ENCODE measurements at places on chromosomes 11 and 22. TPM values are rescaled to one million over a fixed set of nuclear protein-coding genes. Genes with fewer than 3 reads are reported as not detected.

GRCh38 chr11:1306186-1307162, 3.0 kb downstream of the TOLLIP start:
- no peak for DNase-seq

DNA sequence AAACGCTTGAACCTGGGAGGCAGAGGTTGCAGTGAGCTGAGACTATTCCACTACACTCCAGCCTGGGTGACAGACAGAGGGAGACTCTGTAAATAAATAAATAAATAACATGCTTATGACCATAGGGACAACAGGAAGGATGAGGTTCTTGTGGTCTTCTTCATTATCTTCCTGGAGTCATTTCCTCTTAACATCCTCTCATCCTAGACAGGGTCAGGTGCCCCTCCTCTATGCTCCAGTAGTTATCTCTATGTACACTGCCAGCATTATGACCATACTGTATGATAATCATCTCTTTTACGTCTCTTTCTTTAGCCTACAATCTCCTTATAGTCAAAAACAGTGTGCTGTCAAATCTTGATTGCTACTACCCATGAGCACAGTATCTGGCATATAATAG, 17.7 kb downstream of the RAB30 start:
- no peak for DNase-seq

GRCh38 chr11:130448416-130449309, at the start of gene ADAMTS15:
ADAMTS15 (plus strand) TSS chr11:130448645; CDS start chr11:130448974, 329 bp downstream.
- peak; percentile 91 for DNase-seq

DNA sequence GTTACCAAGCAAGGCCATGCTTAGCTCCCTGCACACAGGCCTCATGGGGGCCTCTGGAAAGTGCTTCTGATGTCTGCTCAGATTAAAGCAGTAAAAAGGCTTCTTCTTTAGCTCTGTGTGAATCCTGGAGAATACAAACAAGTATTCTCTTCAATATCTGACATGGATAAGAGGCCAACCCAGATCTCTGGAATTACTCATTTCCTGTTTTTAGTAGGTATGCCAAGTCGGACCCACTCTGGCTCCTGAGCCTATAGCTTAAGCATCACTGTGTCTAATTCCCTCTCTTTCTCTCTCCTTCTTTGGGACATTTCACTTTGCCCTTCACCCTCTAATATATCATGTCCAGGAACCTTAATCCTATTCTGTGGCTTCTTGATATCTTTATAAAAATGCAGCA, 529.6 kb upstream of the CCDC90B start:
- DNase-seq = no peak

- DNase-seq = no peak
These were observed 8.2 kb downstream of the ARHGEF12 start for GRCh38 chr11:120344302-120345004.

- DNase-seq = no peak
These were observed 5.2 kb downstream of the MAML2 start for GRCh38 chr11:96337541-96338431.

DNA sequence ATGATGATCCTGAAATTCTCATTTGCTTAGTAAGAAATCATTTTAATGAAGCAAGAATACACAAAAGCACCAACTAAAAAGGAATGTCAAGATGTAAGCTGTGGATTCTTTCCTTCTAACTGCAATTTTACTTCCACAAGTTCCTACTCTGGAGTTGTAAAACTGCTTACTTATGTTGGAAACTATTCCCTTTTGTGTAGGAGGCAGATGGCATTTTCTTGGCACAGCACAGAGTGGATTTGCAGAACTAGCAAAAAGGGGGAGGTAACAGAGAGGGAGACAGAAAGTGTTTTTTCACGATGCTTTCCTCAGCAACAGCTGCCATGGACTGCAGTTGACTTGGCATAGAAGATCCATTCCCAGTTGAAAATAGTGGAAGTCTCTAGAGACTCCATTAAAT, 1112.0 kb upstream of the RAG2 start:
- DNase-seq = no peak

GRCh38 chr11:132601875-132602274, 930.4 kb downstream of the OPCML start:
- DNase-seq = no peak

DNA sequence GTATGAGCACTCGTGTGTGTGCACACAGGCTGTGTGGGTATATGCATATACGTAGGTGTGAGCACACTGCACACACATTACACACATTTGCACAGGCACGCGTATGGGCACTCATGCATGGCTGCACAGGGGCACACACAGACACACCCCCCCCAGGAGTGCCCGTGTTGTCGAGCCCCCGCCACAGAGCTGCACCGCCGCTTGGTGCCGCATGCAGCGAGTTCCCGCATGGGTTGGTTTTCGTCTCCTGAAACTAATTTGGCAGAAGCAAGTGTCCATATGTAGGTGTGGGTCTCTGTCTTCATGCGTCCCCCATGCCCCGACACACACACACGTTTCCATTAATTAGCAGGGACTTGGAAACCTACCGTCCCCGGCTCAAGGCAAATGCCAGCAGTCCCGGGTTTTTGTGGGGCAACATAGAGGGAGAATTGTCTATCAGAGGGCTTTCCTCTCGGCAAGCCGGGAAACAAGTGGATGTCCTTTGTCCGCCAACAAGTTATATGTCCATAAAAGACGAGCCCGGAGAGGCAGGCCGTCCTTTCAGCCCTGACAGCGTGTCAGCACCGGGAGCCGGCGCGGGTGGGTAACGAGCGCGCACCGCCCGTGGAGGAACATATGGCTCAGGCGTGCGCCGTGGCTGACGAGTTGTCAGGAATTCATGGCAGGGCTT, 1291.7 kb downstream of the BRD1 start:
- DNase-seq = no peak

DNA sequence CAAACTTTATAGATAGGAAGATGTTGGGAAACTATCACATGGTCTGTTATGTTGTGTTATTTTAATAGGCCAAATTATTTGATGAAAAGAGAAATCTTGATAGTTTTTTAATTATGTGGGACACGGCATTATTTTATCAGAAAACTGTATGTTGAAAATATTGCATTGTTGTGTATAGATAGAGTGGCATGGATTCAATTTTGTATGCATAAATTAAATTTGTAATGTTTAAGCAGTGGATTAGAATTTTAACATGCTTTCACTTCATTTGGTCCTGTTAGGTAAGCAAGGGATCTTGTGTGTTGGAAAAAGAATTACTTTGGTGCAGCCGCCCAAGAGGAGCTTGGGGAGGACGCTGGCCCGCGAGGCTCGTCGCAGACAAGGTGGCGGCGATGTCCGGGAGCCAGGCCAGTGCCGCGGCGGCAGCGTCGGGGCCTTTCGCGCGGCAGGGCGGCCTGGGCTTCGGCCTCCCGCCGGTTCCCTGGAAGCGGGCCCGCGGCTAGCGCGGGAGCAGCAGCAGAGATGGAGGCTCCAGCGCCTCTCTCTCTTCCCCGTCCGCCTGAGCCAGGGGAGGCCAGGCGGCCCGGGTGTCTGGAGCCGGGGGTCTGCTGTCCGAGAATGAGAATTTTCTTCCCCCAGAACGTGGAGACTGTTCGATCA, 82.7 kb downstream of the GGT1 start:
- DNase-seq = no peak

The CECR2 gene
- 4.9 TPM for total RNA-seq

The FAM83F gene
- total RNA-seq = 2.3 TPM

The ST3GAL4 gene
- 55.1 TPM for total RNA-seq

The ZNF214 gene
- total RNA-seq = 0.67 TPM

The APOL1 gene
- 25.6 TPM for total RNA-seq

The RTN4RL2 gene
- 0.73 TPM for total RNA-seq

The NDUFS3 gene
- total RNA-seq = 234 TPM

The CCDC82 gene
- total RNA-seq = 16.4 TPM

The KRTAP5-1 gene
- total RNA-seq = not detected

The C11orf16 gene
- not detected for total RNA-seq

The APOBEC3B gene
- total RNA-seq = 0.54 TPM

Measured in cardiac septum (tissue), 1 donor.